ENCODE measurements at places on chromosomes 16 and 17. TPM values are rescaled to one million over a fixed set of nuclear protein-coding genes. Genes with fewer than 3 reads are reported as not detected.

GRCh38 chr17:58541249-58541648, 26.8 kb upstream of the MTMR4 start:
- no peak for DNase-seq

- DNase-seq: no peak
These were observed 92.9 kb downstream of the RGS9 start for GRCh38 chr17:65230040-65230439.

GRCh38 chr17:69864462-69864861, 210.6 kb upstream of the KCNJ16 start:
- DNase-seq: no peak

- DNase-seq: peak; percentile 65
These were observed 27.5 kb downstream of the ITGAE start for GRCh38 chr17:3773511-3773910.

GRCh38 chr16:9343276-9343675, 251.8 kb downstream of the HAPSTR1 start:
- no peak for DNase-seq

GRCh38 chr17:19729900-19730299, 13.5 kb upstream of the SLC47A2 start:
- no peak for DNase-seq

- no peak for DNase-seq
These were observed 26.4 kb downstream of the TAC4 start for GRCh38 chr17:49821466-49821865.

DNA sequence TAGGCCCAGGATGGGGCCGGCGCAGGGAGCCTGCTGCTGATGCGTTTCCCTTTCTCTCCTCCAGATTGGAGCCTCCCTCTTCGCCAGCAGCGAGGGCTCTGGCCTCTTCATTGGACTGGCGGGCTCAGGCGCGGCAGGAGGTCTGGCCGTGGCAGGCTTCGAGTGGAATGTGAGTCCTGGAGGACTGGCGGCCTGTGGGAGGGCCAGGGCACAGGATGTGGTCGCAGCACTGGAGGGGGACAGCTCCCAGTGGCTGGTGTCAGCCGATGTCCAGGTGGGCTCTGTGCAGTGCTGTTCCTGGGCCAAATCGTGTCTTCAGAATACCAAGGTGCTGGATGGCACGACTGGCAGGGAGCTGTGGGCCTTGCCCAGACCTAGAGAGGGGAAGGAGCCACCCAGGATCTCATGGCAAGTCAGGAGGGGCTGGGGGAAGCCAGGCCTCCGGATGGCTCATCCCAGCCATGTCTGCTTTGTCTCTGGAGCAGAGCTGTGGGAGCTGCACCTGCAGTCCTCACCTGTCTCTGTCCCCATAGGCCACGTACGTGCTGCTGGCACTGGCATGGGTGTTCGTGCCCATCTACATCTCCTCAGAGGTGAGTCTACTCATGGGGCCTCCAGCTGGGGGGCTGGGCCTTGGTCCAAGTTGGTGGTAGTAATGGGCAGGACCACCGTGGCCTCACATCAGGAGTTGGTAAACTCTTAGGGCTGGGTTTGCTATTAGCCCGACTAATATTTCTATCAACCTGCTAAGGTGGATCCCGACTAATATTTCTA, 7.3 kb downstream of the SLC5A10 start:
- DNase-seq: no peak

GRCh38 chr17:64653985-64654355, 8.1 kb downstream of the SMURF2 start:
- DNase-seq: no peak

GRCh38 chr17:42233156-42233555, 38.9 kb upstream of the GHDC start:
- peak; percentile 64 for DNase-seq

- peak; percentile 82 for DNase-seq
These were observed 394.7 kb downstream of the SOX9 start for GRCh38 chr17:72515291-72516065.

GRCh38 chr16:68230956-68231355, 5.0 kb downstream of the ESRP2 start:
- no peak for DNase-seq

GRCh38 chr16:52078716-52079655, 468.0 kb downstream of the TOX3 start:
- no peak for DNase-seq

DNA sequence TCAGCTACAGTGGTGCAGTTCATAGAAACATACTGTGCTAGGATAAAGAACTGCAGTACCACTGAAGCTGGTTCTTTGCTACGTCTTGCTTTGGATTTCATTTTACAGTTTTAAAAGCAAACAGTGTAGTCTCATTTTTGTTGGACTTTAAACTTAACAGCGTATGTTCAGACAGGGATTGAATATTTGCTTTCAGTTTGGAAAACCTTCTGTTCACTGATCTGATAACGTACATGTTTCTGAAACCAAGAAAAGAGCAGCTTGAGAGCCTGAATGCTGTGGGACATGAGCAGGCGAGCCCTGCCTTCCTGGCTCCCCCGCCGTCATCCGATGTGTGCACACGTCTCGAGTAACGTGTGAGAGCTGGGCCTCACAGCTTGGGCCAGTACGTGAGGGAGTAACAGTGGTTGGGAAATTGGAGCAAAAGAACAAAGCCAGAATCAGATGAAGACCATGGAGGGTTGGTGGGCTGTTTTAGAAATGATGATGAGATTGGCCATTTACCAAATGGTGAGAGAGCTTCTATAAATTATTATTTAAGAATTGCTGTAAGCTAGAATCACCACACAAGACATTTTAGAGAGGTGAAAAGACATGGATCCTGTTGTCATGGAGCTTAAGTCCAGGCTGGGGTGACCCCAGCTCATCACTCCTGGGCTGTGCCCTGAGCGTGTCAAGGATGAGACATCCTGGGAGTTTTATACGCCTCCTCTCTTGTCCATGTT, 20.8 kb upstream of the CLEC18C start:
- DNase-seq: no peak

DNA sequence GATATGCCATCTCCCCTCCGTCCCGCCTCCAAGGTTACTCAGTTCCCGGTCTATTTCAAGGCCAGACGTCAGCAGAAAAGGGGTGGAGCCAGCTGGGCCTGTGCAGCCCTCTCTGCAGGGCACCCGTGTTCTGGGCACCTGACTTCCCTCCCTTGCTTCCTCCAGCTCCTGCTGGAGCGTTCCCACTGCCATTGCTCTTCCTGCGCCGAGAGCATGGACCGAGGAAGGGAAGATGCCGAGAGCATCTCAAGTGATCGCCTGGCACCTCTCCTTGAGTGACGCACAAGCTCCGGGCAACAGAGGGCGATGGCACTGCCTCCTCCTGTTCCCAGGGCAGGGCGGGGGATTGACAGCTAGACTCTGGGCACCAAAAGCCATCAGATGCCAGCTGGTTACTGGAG, 29.4 kb upstream of the NAT9 start:
- no peak for DNase-seq

DNA sequence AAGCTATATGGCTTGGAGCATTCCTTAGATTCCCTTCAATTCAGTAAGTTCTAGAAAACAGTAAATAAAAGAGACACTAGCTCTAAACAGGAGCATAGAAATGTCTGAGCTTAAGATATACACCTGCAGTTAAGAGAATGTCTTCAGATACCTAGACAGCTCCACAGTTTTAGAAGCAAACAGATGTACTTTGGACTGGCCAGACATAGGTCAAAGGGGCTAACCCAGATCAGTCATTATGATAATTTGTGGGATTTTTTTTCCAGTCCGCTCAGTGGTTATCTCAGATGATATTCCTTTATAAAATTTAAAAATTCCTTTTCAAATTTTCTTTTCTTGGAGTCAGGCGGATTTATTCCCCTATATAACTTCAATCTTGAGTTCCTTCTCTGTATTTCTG, 65.8 kb upstream of the RASL10B start:
- no peak for DNase-seq

GRCh38 chr16:20611975-20612481, 35.9 kb upstream of the ACSM2B start:
- DNase-seq: no peak

DNA sequence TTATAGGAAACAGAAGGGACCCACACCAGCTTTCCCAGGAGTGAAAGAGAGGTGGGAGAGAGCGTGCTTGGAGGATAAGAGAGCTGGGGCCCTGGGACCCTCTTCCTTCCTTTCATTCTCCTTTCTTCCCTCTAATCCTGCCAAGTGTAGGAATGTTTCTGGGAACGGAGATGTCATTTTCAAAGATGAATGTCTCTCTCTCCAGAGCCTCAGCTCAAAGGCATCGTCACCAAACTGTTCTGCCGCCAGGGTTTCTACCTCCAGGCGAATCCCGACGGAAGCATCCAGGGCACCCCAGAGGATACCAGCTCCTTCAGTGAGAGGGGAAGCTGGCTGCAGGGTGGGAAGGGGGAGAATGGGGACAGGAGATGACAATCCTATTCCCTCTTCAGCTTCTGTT, 2.0 kb downstream of the FGF11 start:
- DNase-seq: no peak

DNA sequence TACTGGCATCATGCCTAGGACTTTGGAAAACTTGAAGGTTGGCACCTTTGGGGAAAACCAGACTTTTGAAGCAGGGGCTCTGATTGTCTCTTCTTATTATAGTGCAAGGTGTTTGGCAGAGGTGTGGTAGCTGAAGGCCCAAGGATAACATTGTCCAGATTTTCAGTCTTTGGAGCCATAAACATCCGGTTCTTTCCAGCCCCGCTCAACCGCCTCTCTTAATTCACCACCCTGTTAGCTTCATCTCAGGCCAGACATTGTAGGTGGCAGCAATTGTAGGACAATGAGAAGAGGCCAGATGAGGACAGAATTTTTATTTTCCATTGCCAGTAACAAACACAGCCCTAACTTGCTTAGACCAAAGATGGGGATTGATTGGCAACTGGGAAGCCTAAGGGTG, 649.8 kb downstream of the MAF start:
- no peak for DNase-seq

DNA sequence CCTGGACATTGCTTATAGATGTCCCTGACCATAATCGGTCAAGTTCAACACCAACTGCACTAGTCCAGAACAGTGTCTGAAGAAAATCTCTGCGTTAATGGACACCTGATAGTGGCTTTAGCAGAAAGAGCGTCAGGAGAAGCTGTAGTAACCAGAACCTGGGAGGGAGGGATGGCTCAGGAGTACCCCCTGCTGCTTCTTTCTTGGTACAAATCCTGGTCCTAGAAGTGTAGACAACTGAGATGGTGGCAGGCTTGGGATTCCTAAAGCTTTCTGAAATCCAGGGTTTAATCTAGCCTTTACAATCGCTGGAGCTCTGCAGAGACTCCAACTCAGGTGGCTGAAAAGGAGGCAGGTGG, 5.4 kb downstream of the MAP3K14 start:
- no peak for DNase-seq

GRCh38 chr17:78925234-78925633, at the start of gene TIMP2:
TSS of gene TIMP2 (minus strand) at chr17:78925387. CDS start at chr17:78925088, 299 bp downstream.
- peak; percentile 63 for DNase-seq

DNA sequence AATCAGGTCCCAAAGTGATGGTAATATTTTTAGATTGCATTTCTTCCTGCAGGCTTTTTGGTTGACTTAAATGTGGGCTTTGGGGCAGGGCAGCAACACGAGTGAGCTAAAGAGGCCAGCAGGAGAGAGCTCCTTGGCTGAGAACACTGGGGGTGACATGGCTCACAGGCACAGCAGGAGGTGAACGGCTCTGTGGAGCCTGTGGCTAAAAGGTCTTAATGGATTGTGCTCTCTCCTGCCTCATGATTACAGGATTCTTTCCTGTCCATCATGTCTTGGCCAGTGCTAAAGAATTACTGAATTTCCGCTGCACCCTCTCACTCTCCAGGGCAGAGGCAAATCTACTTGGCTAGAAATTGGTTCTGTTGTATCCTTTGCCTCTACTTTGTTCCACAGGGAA, 366.6 kb downstream of the HS3ST4 start:
- no peak for DNase-seq

GRCh38 chr16:51150165-51150887, 744 bp downstream of the SALL1 start:
- DNase-seq: no peak

DNA sequence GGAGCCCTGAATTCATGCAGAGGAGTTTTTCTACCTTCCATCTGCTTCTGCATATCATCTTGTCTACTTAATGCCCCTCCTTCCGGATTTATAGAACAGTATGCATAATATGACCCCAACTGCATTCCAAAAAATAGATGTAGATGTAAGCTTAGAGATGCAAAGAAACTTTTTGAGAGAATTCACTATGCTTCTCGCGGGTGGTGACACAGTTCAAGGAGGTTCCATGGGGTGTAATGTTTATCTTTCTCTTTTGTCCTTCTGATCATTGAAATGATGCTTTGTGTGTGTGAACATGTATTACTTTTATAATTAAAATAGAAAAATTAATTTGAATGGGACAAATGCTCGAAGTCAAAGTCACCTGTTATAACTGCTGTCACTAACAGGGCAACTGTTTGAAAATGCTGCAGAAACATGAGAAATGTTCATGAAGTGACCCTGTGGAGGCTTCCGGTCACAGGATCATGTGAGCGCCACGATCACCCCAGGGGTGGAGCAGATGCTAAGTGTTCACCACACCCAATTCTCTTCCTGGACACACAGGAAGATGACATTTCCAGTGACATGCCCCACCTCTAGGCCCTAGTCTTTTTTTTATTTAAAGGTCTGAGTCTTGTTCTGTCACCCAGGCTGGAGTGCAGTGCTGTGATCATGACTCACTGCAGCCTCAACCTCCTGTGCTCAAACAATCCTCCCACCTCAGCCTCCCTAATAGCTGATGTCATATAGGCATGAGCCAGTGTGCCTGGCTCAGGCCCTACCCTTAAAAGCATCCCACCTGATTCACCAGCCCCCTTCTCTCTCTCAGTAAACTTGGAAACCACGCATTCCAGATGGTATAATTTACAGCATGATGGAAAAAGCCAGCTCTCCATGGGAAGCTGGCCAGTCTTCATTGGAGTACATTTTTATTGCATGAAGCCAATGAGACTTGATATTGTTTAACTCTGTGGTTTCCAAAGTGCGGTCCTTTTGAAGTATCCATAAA, 21.0 kb upstream of the AGRP start:
- no peak for DNase-seq

DNA sequence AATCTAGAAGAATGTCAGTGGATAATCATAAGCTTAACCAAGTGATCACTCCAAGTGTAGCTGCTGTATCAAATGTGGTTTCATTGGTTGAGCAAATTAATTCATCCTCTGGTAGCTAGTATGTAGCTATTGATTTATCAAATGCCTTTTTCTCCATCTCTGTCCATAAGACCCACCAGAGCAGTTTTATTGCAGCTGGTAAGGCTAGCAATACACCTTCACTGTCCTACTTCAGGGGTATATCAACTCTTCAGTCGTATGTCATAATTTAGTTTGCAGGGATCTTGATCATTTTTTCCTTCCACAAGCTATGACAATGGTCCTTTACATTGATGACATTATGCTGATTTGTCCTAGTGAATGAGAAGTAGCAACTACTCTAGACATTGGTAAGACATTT, 158.8 kb downstream of the PRKCB start:
- no peak for DNase-seq

MAP3K14 gene
- 10.8 TPM for total RNA-seq

GSE1 gene
- 35.0 TPM for total RNA-seq

C17orf100 gene
- 3.1 TPM for total RNA-seq

VWA3A gene
- total RNA-seq: not detected

C1QTNF8 gene
- not detected for total RNA-seq

Measured in astrocyte (in vitro differentiated cells and primary cell).